ENCODE measurements at places on chromosomes 2 and 18.

- DNase-seq = no peak
Measured at GRCh38 chr2:67955748-67956603, 106.8 kb downstream of the C1D start.

DNA sequence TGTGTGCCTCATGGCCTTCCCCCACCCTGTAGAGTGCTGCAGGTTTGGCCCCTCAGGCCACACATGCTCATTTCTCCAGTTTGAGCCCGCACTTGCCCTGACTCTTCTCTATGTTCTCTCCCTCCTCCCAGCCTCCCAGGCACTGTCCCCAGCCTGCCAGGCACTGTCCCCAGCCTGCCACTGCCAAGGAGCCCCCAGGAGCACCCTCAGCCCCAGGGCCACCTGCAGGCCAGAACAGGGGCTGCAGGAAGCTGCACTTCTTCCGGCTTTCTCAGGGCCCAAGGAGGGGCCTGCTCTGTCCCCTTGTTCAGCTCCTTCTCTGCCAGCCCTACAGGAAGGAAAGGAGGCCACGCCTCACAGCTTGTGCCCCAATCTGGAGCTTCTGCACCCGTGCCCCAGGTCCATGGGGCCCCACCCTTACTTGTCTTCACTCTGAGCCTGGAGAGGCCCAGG, 31.6 kb downstream of the CYP26B1 start:
- DNase-seq = no peak

- DNase-seq = no peak
Measured at GRCh38 chr2:71347517-71347916, 15.9 kb downstream of the ZNF638 start.

DNA sequence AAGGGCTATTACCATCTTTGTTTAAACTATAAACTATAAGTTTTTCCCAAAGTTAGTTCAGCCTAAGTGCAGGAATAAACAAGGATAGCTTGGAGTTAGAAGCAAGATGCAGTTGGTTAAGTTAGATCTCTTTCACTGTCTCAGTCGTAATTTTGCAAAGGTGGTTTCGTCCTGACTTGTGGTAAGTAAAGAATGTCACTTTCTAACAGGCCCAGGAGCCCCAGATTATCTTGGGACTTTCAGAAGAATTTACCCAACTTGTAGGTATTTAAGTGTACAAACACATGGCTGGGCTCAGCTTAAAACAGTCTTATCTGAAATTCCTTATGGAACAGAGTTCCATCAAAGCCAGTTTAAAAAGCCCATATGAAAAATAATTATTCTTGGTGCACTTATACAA, 18.3 kb upstream of the FAM98A start:
- DNase-seq = no peak

DNA sequence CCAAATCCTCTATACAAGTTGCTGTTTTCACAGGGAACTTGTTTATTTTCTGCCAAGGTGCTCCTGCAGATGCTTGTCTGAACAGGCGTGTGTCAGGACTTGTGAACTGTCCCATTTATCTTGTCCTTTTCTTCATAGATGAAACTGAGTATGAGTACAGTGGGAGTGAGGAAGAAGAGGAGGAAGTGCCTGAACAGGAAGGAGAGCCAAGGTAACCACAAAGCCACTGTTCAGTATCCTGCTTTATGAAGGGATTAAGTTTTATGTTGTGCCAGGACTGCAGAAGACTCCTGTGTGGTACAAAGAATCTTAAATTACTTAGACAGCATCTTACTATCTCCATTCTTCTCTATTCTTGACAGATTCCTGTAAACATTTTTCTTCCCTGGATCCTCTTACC, 145.0 kb downstream of the MAP4K4 start:
- DNase-seq = no peak

DNA sequence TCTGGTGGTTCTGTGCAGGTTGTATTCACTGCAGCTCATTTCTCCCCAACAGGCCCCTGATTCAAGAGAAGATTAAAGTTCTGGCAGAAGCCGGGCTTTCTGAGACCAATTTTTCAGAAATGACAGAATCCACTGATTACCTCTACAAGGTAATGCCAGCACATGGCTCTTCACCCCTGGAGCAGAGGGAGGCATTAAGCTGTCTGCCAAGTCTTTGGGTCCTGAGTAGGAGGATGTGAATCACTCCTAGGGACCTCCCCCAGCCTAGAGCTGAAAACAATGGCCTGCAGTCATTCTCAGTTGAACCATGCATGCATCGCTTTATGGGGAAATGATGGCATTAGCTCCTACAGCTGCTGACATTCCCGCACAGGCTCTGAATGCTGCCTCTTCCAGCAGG, 20.5 kb upstream of the RPL37A start:
- no peak for DNase-seq

Measured in activated CD4-positive, CD25-positive, alpha-beta regulatory T cell treated with anti-CD3 and anti-CD28 coated beads, Interleukin-2, amount 50 U/mL, for 72 hours (primary cell).